ENCODE measurements at places on chromosomes 13 and 19.

GRCh38 chr13:82011355-82011754, 1670.4 kb upstream of the SPRY2 start:
- no peak for DNase-seq

DNA sequence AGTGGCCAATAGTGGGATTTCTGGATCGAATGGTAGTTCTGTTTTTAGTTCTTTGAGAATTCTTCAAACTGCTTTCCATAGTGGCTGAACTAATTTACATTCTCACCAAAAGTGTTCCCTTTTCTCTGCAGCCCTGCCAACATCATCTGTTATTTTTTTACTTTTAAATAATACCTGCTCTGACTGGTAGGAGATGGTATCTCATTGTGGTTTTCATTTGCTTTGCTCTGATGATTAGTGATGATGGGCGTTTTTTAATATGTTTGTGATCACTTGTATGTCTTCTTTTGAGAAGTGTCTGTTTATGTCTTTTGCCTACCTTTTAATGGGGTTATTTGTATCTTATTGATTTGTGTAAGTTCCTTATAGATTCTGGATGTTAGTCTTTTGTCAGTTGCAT, 48.0 kb downstream of the RNASEH2B start:
- DNase-seq, result no peak

DNA sequence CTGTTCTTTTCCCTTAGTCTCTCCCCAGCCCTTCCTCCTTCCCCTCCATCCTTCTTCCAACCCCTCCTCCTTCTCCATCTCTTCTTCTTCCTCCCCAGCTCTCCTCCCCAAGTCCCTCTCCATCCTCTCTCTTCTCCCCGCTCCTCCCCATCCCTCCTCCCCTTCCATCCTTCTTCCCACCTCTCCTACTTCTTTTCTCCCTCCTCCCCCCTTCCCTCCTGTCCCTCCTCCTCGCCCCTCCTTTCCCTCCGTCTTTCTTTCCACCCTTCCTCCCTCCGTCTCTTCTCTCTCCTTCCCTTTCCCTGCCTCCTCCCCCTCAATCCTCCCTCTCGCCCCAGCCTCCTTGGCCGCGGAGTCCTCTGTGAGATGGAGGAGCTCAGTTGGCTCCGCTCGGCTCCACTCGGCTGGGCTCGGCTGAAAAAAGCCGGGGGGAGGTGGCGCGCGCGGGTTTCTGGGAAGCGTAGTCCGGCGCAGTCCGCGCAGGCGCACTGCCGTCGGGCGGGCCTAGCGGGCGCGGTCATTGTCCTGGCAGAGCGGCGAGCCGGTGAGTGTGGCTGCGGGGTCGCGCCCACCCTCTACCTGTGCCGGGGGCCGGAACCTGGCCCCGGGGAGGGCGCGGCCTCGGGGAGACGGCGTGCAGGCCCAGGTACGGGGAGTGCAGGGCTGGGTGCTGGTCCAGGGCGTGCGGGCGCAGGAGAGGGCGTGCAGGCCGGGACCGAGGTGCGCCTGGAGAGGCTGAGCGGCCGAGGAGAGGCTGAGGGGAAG, at the start of gene ZNF71:
Gene ZNF71, plus strand, starts transcription at position 520 of the 765 bp plus-strand sequence. CDS start 6,257 bp downstream, outside the sequence.
- DNase-seq, result peak; percentile 90

DNA sequence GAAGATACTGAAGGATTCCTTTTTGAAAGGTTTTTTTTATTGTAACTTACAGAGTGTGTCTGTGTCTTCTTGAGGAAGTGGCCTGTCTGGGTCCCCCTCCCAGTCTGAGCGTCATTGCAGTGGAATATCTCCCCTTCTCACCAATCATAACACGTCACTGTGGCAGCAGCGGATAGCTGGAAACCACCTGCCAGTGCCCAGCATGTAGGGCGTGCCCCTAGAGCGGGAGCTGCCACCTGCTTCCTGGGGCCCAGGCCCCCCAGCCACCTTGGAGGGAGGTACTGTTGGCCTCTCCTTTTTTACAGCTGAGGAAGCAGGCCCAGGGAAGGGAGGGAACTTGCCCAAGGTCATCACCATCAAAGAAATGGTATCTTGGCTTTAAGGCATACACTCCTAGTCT, 4.6 kb upstream of the DNM2 start:
- no peak for DNase-seq

GRCh38 chr13:43848001-43848649, 31.4 kb downstream of the CCDC122 start:
- DNase-seq, result no peak

- no peak for DNase-seq
These were observed 19.8 kb upstream of the SLC35E1 start for GRCh38 chr19:16591803-16592556.

DNA sequence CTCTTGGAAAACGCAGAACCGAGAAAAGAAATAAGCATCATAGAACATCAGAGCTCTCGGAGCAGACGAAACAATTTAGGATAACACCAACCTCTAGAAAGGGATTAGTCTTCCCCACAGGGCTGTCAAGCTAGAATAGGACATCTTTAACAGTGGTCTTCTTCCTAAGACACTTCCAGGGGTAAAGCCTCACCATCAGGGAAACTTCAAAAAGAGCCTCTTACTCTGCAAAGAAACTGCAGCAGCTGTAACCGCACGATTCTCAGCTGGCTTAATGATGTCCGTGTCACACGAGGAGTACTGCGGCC, 642 bp downstream of the ZNF571 start:
- no peak for DNase-seq

DNA sequence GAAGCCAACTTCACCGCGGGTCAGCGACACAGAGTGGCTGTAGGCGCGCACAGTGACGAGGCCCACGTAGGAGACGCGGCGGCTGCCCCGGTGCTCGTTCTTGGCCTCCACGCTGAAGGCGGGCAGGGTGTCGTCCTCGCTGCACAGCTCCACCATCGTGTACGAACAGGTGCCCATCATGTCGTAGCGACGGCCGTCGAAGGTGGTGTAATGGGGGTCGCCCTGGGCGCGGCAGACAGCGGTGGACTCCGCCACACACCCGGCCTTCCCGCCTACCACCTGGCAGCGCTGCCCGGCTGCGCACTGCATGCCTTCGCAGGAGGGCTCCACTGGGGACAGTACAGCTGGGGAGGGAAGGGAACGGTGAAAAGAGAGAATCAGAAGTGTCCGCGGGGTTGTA, 10.0 kb downstream of the FCGBP start:
- DNase-seq, result no peak

GRCh38 chr13:113622791-113623490, 35.1 kb downstream of the ATP4B start:
- no peak for DNase-seq

- no peak for DNase-seq
These were observed 44.7 kb downstream of the TPT1 start for GRCh38 chr13:45296259-45296658.

GRCh38 chr13:49925881-49926418, 10.2 kb downstream of the SPRYD7 start:
- DNase-seq, result no peak

GRCh38 chr13:37968555-37968954, 99.0 kb upstream of the TRPC4 start:
- no peak for DNase-seq

DNA sequence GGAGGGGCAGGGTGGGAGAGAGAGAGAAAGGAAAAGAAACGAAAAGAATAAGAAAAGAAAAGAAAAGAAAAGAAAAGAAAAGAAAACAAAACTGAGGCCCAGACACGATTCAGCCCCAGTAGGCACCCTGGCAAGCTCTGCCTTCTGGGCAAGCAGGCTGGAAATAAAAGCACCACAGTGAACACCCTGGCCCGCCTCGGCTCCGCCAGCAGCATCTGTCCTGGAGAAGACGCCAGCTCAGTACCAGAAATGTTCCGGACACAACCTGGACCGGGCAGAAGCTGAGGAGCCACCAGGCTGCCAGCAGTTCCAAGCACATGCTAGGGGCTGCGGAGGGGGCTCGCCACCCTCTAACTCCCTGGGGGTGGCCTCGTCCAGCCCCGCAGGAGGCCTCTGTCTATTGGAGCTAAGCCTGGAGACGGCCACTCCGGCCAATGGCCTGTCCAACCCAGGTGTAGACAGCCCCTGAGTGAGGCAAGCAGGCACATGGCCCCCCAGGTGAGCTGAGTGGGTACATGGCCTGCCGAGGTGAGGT, 11.4 kb upstream of the CPAMD8 start:
- DNase-seq, result no peak

DNA sequence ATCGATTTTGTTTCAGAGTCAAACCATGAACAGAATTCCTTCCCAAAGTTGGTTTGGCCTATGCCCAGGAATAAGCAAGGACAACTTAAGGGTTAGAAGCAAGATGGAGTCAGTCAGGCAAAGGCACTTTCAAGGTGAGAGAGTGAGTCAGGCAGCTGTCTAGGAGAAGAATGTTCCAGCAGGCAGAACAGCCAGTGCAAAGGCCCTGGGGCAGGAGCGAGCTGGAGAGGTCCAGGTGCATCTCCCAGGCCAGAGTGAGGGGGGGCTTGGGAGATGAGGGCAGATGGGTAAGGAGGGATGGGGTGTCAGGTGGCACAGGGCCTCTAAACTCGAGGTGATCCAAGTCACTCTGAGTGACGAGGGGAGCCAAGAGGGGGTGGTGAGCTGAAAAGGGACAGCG, 9.2 kb upstream of the GRWD1 start:
- no peak for DNase-seq

GRCh38 chr13:110664041-110664440, 41.9 kb downstream of the CARS2 start:
- DNase-seq, result no peak

DNA sequence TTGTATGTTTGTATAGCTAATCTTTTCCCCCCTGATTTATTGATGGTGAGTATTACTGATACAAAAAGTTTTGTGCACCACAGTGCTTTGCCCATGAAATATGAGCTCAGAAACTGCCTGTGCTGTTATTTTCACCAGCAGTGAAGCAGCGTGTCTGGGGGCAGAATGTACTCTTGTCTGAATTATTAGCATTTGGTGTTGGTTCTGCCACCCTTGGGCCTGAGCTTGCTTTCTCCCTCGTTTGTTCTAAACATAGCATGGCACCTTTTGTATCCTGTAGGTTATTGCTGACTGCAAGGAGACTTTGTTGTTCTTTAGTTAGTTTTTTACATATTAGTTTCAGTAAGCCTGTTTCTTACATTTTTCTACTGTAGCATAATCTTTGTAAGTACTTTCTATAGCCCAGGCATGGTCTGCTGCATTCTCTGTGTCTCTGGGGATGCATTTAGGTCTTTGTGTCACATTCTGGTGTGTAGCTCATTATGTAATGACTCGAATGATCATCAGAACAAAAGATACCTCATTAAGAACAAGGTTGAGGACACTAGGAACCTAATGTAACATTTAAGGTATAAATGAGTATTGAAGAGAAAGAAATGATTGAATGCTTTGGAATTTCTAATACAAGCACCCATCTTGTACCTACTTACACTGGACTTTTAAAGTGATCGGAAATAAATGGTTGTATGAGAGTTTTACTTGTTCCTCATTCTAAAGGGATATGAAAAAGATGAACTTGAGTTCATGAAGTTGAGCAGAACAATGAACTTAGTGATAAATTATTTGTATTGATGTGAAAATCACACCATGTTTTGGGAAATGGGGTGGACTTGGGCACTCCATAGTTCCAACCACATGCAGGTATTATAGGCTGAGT, 50.3 kb upstream of the GPI start:
- DNase-seq, result no peak

DNA sequence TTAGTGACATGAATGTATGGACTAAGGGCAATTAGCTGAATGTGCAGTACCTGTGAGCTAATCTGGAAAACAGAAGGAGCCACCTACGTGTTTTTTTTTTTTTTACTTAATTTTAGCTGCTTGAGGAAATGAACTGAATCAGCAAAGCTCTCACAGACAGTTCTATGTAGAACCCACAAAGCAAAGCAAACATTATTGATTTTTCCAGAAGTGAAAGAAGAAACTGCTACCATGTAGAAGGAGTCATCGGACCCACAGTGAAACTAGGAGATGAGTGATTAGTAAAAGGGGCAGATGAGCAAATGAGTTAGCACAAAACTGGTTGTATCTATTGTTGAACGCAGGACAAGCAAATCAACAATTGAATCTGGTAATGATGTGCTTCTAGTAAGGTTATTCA, 94.1 kb upstream of the SLC7A1 start:
- peak; percentile 50 for DNase-seq

DNA sequence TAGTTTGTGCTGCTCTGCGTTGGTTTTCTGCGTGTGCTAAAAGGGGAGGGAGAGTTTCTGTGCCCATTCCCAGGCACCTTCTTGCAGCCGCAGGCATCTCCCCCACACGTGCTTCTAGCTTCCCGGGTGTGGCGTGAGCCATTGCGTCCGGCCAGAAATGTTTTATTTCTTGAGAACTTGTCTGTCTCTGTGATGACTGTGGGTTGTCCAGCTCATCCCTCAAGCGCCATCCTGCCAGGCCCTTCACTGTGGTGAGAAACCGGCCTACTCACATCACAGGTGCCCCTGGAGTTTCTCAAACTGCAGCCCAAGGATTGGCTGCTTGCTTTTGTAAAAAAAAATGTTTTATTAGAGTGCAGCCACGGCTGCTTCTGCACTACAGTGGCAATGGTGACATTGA, 24.2 kb downstream of the EPN1 start:
- no peak for DNase-seq

DNA sequence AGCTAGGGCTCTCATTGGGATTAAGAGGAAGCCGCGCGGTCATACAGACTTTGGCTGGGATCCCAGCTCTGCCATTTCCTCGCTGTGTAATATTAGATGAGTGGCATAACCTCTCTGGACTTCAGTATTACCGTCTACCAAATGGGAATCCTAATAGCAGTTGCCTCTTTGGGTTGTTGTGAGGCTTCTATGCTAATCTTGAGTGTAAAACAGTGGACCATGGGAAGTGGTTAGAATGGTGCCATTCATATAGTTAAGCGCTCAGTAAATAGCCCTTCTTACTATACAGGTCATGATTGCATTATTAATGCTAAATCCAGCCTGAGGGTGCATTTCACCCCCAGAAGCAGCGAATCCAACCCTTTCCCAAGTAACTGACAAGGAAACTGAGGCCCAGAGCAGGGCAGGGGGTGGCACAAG, 566 bp upstream of the OPA3 start:
- no peak for DNase-seq

GRCh38 chr13:43153436-43154090, 130.2 kb downstream of the DNAJC15 start:
- DNase-seq, result no peak

DNA sequence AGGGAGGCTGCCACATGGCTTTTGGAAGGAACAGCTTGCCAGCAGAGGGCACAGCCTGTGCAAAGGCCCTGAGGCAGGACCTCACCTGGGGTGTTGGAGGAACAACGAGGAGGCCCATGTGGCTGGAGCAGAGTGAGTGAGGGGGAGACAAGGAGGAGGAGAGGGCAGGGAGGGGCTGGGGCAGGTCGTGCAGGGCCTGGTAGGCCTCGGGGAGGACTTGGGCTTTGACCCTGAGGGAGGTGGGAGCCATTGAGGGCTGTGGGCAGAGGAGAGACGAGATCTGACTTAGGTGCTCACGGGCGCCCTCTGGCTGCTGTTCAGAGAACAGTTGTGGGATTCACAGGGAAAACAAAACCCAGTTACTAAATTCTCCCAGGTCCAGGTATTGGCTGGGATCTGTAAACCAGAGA, 25.2 kb downstream of the ZNRF4 start:
- peak; percentile 56 for DNase-seq

DNA sequence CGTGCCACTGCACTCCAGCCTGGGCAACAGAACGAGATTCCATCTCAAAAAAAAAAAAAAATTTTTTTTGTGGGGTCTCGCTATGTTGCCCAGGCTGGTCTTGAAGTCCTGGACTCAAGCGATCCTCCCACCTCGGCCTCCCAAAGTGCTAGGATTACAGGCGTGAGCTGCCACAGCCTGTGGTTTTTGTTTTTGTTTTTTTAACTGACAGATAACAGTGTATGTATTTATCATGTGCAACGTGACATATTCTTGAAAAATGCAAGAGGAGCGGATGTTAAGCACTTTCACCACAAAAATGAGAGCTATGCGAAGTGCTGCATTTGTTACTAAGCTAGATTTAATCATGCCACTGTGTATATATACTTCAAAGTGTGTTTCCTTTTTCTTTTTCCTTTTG, 49.0 kb downstream of the ARHGEF18 start:
- no peak for DNase-seq
